Osteoblast (primary cell): ENCODE measurements at places on chromosomes 5 and 9.
A peak's percentile ranks its signal among the peaks of the same experiment; 100 is the strongest.

DNA sequence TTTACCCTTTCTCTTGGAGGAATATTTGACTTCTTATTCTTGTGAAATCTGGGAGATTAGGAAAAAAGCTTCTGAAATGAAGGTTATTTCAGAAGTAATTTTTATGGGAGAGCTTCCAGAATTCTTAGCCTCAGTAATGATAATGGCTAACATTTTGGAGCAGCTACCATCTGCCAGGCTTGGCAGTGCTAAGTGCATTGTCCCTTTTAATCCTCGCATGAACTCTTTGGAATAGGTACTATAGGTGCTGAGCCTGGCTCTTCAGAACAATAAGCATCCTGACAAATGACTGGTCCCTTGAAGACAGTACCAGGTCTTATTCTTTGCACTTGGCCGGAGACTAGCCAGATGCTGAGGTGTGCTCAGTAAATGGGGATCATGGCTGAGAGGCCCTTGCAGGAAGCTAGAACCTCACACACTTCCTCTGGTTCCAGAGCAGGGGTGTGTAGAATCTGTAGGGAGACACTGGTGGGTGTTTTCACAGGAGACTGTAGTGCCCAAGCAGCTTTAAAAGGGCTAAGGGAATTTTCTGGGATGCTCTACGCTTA lies 90.7 kb downstream of the RCL1 start:
- DNase-seq: no peak

GRCh38 chr9:38126730-38127129 lies 57.7 kb upstream of the SHB start:
- DNase-seq: no peak

DNA sequence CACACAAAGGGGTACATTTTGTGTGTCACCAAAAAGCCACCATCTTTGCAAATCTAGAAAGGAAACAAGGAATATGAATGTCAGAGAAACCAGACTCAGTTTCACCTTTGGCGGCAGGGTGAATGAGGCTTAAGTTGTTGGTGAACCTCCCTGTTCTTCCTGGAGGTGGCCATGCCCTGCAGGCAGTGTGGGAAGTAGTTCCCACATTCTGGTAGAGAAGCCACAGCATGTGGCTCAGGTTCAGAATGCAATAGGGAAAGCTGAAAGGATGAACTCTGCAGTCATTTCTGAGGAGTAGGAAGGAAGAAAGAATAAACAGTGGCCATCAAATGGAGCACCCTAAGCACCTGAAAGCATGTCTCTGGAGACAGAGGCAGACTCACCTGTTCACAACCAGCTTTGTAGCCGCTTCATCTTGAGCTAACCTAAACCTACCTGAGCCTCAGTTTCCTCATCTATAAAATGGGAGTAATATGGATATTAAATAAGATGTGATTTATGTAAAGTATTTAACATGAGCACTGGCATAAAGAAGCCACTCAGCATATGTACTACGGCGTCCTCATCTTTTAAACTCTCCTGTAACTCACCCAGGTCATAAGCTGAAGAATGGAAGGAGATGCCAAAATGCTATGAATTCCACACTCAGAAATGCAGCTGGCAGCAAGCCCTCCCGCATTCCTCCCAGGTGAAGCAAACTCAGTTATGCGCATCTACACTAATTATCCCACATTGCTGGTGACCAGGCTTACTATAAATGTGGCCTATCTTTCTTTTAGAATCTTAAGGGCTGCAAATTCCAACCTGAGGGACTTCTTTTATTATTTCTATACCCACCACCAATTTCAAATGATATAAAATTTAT lies 86.0 kb downstream of the ZNF608 start:
- no peak for DNase-seq

DNA sequence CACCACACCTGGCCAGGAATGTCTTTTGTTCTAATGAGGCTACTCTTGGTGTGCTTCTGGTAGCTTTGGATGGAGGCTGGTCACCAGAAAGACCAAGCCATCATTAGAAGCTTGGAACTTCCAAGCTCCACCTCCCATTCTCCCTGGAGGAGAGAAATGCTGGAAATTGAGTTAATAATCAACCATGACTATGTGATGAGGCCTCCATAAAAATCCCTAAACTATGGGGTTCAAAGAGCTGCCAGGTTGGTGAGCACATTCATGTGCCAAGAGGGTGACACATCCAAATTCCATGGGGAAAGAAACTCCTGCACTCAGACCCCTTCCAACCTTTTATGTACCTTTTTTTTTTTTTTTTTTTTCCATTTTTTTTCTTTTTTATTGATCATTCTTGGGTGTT lies 105.5 kb upstream of the SPATA31C2 start:
- no peak for DNase-seq

GRCh38 chr9:12054235-12054634 lies 639.0 kb upstream of the TYRP1 start:
- DNase-seq: no peak

GRCh38 chr9:121222524-121223171 lies 21.0 kb upstream of the RAB14 start:
- DNase-seq: no peak

- DNase-seq: peak; percentile 64
These were observed 48.0 kb downstream of the ZNF366 start for GRCh38 chr5:72459089-72459661.
